CD4-positive, CD25-positive, alpha-beta regulatory T cell (primary cell): ENCODE measurements at places on chromosomes 3 and 15. TPM values are rescaled to one million over a fixed set of nuclear protein-coding genes. Genes with fewer than 3 reads are reported as not detected.

LIPH gene
- polyA plus RNA-seq = not detected

MAGI1 gene
- 0.15 TPM for polyA plus RNA-seq

NXPE3 gene
- polyA plus RNA-seq = 42.2 TPM

SAXO2 gene
- polyA plus RNA-seq = not detected
